ENCODE measurements at places on chromosomes 2 and 18. TPM values are rescaled to one million over a fixed set of nuclear protein-coding genes. Genes with fewer than 3 reads are reported as not detected.

DNA sequence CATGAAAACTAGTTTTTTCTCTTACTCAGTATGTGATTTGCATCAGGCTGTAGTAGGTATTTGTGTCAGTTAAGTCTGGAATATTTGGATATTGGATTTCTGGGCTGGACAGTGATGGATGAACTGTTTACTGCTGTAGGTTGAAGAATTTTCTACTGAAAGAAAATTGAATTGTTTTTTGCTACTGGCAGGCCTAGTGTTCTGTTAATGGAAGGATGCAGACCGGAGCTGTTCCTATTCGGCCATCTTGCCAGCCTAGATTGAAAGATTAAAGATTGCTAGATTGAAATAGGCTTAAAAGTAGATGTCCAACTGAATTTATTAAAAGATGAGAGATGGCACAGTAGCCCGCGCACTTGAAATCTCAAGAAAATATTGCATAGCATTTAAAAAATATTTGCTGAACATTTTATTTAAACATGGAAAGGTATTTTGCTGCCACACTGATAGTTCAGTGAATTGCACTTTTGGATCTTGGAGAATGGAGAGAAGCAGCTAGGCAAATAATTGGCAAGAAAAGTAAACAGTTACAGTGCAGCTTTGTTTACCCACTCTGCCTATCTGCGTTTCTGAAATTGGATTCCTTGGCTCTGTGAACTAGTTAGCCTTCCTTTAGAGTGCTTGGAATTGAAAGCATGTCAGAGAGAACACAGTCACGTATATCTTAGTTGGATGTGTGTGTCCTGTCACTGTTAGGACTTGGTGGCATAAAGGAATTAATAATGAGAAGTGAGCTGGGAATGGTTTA is 54.1 kb downstream of the EPB41L5 start:
- DNase-seq = no peak

DNA sequence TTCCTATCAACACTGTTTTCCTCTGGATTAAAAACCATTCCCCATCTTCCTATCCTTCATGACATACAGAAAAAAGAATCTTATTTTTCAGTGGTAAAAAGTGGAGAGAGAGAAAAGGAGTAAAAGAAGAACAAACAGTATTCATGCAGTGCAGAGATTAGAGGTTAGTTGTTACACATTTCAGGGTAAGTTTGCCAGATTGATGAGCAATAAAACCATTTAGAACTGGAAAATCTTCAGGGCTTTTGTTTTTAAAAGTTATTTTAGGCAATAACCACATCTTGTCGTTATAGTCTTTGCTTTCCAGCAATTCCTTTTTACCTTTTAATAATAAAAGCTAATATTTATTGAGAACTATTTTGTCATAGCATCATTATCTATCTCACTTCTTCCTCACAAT is 104.5 kb downstream of the GPD2 start:
- no peak for DNase-seq

GRCh38 chr2:98829581-98830270 is 98.8 kb upstream of the MGAT4A start:
- no peak for DNase-seq

FAM228A gene
- 0.89 TPM for total RNA-seq

- DNase-seq = no peak
These were observed 37.9 kb downstream of the CDH20 start for GRCh38 chr18:61371111-61371510.

- DNase-seq = peak; percentile 50
These were observed 10.5 kb downstream of the SLC66A2 start for GRCh38 chr18:79940814-79941472.

Measured in suprapubic skin (tissue), 4 donors.